ENCODE measurements at places on chromosomes 4 and X. TPM values are rescaled to one million over a fixed set of nuclear protein-coding genes. Genes with fewer than 3 reads are reported as not detected.

The GSX2 gene
- total RNA-seq: not detected

The CUL4B gene
- total RNA-seq: 25.8 TPM

The PGAM4 gene
- not detected for total RNA-seq

The CXCR3 gene
- total RNA-seq: not detected

The IDS gene
- total RNA-seq: 44.3 TPM

The TGIF2LX gene
- not detected for total RNA-seq

The ZCCHC13 gene
- not detected for total RNA-seq

The SPANXA1 gene
- total RNA-seq: not detected

The HAND2 gene
- not detected for total RNA-seq

The ZDHHC9 gene
- 23.0 TPM for total RNA-seq

The P2RY8 gene
- total RNA-seq: not detected

The TMEM165 gene
- total RNA-seq: 65.4 TPM

The FDCSP gene
- not detected for total RNA-seq

The AMBN gene
- total RNA-seq: not detected

The AFM gene
- total RNA-seq: not detected

The NRK gene
- total RNA-seq: 5.9 TPM

The AREG gene
- total RNA-seq: 1,077 TPM

The RHOXF2B gene
- total RNA-seq: not detected

The FBXO8 gene
- 15.7 TPM for total RNA-seq

The FRMD7 gene
- not detected for total RNA-seq

The GPR82 gene
- not detected for total RNA-seq

The TSPAN6 gene
- total RNA-seq: 18.3 TPM

The ODAPH gene
- total RNA-seq: 0.53 TPM

The NIPAL1 gene
- total RNA-seq: 16.2 TPM

The MAP3K15 gene
- total RNA-seq: 0.10 TPM

The DGKQ gene
- total RNA-seq: 9.1 TPM

The SMIM10L2A gene
- 0.03 TPM for total RNA-seq

The UGT2B11 gene
- total RNA-seq: not detected

The TRAPPC11 gene
- 22.2 TPM for total RNA-seq

The TRAM1L1 gene
- total RNA-seq: 1.2 TPM

The LANCL3 gene
- 1.3 TPM for total RNA-seq

The UNC5C gene
- not detected for total RNA-seq

The SHROOM4 gene
- 0.42 TPM for total RNA-seq

The AMER1 gene
- total RNA-seq: 3.0 TPM

The TNIP3 gene
- total RNA-seq: 0.10 TPM

The TBC1D25 gene
- 9.3 TPM for total RNA-seq

The JCHAIN gene
- not detected for total RNA-seq

The GUCY1B1 gene
- total RNA-seq: 0.32 TPM

The TCP11X1 gene
- total RNA-seq: not detected

The CYSLTR1 gene
- total RNA-seq: not detected

The SSX2B gene
- not detected for total RNA-seq

The AWAT2 gene
- total RNA-seq: not detected

The ITIH6 gene
- not detected for total RNA-seq

The MAGEE1 gene
- 3.8 TPM for total RNA-seq

The PABPC1L2A gene
- not detected for total RNA-seq

All from foreskin keratinocyte (primary cell).